Choroid plexus epithelial cell (primary cell): ENCODE measurements at places on chromosomes 5 and 9.

- DNase-seq = no peak
These were observed 7.7 kb downstream of the RABL6 start for GRCh38 chr9:136815422-136815782.

DNA sequence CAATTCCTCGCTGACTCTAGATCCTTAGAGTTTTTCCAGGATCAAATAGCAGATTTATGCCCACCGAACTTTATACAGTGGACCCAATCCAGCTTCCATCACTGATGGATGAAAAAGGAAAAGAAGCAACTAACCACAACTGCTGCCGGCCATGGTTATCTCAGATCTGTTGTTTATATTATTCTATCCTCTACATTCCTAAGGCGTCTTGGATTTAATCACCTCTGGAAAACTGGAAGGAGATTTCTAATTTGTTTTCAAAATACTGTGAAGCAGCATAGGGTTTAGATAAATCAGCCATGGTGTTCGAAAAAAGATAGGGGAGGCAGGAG lies 663 bp upstream of the ZNF366 start:
- DNase-seq = no peak

DNA sequence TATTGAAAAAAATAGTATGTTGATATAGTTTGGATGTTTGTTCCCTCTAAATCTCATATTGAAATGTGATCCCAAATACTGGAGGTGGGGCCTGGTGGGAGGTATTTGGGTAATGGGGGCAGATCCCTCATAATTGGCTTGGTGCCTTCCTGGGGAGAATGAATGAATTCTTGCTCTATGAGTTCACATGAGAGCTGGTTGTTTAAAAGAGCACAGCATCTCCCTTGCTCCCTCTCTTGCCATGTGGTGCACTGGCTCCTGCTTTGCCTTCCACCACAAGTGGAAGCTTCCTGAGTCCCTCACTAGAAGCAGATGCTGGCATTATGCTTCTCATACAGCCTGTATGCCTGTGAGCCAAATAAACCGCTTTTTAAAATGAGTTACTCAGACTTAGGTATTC lies 154.8 kb downstream of the ADAMTS6 start:
- DNase-seq = peak; percentile 64

DNA sequence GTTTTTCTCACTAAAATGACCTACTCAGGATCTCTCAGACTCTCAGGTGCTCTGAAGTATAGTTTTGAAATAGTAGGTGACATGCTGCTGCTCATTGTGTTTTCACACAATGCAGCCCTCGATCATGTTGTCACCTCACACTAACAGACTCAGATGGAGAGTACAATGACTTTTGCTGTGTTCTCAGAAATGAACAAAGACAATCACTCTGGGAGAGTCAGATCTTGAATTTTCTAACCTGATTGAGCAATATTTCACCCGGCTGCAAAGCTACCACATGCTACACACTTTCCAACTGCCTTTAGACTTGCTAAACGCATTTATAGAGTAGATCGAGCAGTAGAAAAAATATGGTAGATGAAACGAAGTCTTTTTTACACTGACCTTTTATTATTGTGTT lies 113.4 kb downstream of the ST8SIA4 start:
- DNase-seq = peak; percentile 12

GRCh38 chr5:159218595-159219023 lies 9.3 kb upstream of the RNF145 start:
- peak; percentile 60 for DNase-seq

- DNase-seq = no peak
These were observed 38.3 kb upstream of the SNCAIP start for GRCh38 chr5:122273696-122274095.

DNA sequence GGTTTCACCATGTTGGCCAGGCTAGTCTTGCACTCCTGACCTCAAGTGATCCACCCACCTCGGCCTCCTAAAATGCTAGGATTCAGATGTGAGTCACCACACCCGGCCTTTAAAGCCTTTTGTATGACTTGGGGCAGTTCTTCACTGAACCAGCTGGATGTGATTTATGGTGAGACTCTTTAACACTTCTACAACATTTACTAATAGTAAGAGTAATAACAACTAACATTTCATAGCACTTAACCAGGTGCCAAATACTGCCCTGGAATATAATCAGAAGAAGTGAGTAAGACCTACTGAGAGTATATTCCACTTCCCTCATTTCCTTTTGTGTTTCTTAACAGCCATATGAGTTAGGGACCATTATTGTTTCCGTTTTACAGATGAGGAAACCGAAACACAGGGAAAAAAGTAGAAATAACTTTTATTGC lies 10.0 kb downstream of the ZSWIM6 start:
- no peak for DNase-seq

DNA sequence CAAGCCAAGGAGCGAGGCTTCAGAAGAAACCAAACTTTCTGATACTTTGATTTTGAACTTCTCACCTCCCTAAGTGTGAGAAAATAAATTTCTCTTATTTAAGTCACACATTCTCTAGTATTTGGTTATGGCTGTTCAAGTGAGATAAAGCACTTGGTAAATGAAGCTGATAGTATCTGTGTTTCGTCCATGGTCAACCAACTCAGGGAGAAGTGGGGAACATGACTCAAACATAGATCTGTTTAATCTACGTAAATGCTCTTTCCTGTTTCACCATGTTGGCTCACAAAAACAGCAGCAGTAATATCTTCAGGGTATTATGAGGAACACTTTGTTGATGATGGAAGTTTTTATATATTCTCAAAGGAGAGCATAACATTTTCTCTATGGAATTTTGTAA lies 2167.2 kb upstream of the C9orf72 start:
- DNase-seq = no peak

- DNase-seq = no peak
These were observed 276.0 kb upstream of the MPDZ start for GRCh38 chr9:13555516-13555915.

GRCh38 chr5:60675286-60675685 lies 24.7 kb downstream of the DEPDC1B start:
- DNase-seq = no peak

DNA sequence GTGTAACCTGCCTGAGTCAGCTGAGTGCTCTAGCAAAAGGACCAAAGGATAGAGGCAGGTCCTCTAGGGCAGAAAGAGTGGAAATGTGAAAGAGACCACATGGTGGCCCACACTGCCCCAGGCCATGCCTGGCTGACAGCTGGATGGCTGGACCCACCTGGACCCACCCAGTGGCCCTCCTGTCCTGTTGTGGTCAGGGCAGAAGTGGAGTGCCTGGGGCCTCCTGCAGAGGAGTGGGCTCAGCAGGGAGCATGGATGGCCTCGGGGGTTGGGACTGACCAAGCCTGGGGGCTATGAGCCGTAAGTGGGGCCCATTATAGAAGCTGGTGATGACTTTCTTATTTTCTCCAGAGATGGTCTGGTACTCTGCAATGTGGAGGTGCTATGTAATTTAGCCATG lies 55.7 kb upstream of the FAM120AOS start:
- DNase-seq = no peak

GRCh38 chr5:154084062-154084639 lies 45.4 kb downstream of the MFAP3 start:
- DNase-seq = no peak

DNA sequence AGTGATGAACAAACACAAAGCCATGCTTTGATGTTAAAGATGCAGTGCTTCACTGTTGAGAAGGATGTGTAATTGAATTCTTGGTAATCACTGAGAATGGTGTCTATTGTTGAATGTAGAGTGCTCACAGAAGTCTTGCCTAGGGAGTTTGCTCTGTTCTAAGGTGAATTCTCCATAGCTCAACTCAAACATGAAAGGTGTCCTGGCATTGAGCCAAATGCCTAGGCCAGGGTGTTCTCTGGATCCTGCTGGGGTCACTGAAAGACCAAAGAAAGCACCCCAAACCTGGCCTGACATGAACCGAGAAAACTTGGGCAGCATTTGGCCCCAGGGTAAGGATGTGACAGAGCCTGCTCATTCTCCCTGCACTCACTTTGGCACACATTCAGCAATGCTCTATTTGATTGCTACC lies 217.3 kb downstream of the ARL15 start:
- no peak for DNase-seq

DNA sequence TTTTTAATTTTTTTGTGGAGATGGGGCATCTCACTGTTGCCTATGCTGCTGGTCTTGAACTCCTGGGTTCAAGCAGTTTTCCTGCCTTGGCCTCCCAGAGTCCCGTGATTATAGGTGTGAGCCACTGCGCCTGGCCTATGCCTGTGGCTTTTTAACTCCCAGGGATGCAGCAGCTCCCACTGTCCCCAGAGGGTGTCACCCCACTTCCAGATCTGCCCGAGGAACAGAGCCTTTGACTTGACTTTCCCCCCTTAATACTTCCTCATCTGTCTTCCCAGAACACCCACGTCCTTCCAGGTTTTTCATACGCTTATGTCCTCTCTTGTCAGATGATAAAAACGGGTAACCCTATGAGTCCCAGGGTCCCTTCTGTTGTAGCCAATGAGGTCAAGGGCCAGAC lies 7.6 kb upstream of the PRRC2B start:
- no peak for DNase-seq

DNA sequence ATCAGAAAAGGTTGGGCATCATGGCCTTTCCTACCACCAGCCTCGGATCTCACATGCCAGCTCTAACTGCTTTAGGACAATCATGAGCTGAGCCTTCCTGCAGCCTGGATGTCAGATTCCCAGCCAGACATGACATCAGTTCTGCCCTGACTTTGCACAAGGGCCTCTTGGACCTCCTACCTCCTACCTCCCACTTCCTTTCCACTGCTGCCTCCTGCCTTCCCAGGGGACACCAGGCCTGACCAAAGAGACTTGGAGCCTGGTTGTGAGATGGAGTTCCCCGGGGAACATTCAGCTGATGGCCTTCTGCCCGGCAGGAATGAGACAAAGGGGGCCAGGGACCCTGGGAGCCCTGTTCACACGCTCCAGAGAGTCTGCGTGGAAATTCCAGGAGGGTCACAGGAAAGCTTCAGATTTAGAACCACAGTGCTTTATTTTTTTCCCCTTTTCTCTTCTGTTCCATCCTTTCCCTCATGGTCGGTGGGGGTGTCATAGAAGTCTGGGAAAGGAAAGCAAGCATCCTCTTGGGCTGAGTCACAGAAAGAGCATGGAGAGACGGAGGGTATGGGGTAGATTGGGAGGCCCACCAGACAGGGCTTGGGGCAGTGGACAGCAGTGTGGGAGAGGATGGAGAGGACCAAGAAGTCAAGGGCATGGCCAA lies 35.4 kb upstream of the IL17B start:
- peak; percentile 78 for DNase-seq

GRCh38 chr5:110351430-110351829 lies 375.0 kb downstream of the TMEM232 start:
- peak; percentile 76 for DNase-seq

DNA sequence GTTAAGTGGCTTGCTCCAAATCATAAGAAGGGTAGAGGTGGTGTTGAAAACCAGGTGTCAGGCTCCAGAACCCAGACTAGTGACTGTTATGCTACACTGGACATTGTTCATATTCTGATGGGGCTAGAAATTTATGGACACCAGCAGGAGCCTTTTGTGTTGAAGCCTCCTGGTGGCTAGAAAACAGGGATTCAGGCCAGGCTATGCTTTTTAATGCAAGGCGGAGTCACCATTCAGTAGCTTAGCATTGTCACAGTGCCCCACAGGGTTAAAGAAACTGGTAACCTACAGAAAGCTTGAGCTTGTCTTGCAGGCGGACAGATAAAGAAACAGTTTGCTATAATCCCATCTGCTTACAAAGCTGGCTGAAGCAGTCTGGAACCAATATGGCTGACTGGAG lies 23.0 kb upstream of the GOLM1 start:
- DNase-seq = peak; percentile 16

- DNase-seq = no peak
These were observed 1231.9 kb upstream of the C9orf72 start for GRCh38 chr9:28805197-28805596.

GRCh38 chr5:175864296-175864695 lies 7.1 kb upstream of the CPLX2 start:
- no peak for DNase-seq

GRCh38 chr9:88266416-88266815 lies 121.8 kb upstream of the SPIN1 start:
- no peak for DNase-seq
